ENCODE measurements at places on chromosomes 3 and 15. TPM values are rescaled to one million over a fixed set of nuclear protein-coding genes. Genes with fewer than 3 reads are reported as not detected.

DNA sequence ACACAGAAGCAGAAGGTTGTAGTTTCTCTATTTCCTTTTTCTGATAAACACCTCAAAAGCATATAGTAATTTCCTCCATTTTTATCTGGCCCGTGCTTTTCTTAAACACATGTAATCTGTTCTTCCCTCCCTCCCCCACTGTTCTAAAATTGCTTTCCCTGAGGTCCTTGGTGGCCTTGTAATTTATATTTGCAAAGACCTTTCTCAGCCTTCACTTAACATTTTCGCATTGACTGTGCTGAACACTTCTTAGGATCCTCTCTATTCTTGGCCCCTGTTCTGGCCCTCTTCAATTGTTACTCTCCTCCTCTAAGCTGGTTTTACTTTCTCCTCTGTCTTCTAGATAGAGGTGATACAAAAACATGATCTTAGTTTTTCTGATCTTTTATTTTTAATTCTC lies 28.3 kb downstream of the GAP43 start:
- no peak for DNase-seq

CSTA gene
- 62.3 TPM for total RNA-seq

GRCh38 chr3:114725966-114726365 lies 421.1 kb downstream of the ZBTB20 start:
- no peak for DNase-seq

- DNase-seq, result no peak
Observed at GRCh38 chr15:66822114-66822513, 120.1 kb downstream of the SMAD6 start.

DNA sequence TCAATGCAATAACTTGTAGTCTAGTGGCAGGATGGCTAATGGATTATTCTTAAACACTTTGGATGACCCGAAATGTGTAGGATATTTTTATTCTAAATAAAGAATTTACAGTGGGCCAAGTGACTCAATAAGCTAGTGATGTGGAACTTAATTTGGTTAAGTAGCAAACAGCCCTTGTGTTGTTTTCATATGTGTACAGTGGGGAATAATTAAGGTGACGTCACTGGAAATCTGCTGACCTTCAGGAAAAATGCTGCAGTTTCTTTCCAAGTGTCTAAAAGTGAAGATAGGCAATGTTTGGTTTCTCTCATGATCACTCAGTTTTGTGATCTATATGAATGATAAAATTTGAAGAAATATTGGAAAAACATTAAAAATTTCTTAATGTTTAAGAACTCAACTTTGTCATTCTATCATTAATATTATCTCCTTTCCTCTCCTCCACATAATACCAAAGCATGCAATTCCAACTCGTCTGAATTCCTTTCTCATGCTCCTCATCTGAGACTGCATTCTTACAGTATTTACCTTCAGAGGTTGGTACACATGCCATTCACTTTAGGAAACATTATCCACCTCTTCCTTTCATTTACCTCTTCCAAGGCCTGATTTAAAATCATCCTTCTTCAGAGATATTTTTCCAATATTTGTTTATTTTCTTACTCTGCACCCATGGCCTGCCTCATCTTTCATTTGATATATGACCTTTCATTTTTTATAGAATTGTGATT lies 414.6 kb upstream of the ARPP21 start:
- DNase-seq, result no peak

DNA sequence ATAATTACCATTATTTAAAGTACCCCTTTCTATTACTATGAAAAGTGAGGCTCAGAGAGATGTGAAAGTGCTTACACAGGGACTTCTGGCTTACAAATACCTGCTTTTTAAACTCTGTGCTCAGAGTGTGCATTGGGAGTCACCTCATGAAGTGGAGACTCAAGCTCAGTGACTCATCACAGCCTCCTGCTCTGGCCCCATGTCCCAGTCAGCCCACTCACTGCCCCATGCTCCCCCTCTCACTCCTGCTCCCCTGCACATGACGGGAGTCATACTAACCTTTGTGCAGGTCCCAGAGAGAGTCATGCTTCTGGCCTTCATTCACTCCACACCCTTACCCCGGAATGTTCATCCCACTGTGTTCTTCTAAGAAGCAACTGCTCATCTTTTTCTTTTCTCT lies 20.2 kb downstream of the CCR1 start:
- DNase-seq, result no peak

DNA sequence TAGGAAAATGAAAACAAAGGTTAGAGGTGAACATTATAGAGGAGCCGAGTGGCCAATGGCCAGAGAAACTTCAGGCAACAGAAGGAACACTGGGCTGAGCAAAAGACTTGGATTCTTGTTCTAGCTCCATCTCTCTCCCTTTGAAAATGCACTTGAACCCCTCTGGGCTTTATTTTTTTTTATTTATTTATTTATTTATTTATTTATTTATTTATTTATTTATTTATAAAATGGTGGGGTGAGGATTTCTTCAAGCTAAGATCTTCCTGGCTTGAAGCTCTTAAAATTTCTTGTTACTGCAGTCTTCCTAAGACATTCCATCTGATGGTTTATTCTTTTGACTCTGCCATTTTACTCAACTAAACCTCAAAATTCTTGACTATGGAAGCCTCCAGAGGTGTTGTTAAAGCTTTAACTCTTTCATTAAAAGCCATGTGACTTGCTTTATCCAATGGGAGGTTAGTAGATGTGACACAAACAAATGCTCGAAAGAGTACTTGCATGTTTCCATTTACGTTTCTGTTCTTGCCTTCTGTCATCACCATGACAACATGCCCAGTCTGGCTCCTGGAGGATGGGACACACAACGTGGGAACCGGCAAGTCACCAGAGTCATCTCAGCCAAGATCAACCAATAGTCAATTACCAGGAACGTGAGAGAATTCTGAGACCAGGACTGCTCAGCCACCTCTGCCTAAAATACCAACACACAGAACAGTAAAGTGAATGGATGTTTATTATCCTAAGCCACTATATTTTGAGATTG lies 325.2 kb upstream of the CTNNB1 start:
- DNase-seq, result no peak

P2RY14 gene
- total RNA-seq, result 0.68 TPM

DNA sequence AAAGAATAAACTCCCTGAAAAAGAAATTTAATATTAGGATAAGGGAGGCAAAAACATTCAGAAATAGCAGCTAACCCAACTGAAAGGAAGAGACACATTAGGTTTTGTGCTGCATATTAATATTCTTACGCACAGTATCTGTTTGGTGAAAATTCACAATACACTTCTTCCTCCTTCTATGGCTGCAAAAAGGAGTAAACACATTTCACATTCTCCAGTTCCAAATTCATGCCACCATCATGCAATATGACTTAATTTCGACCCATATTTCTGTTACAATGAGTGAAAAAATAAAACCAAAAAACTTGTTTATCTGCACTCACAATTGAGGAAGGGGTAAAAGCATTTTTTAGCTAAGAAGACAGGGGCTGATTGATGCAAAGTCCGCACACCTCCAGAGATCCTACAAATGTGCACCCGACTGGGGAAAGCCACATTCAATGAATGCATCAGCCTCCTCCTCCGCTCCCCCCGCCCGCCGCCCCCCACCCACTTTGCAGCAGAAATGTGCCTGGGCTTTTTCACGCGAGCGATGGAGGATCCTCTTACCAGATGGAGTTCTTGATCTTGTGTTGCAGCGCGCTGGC lies 1.0 kb downstream of the RFX7 start:
- no peak for DNase-seq

DNA sequence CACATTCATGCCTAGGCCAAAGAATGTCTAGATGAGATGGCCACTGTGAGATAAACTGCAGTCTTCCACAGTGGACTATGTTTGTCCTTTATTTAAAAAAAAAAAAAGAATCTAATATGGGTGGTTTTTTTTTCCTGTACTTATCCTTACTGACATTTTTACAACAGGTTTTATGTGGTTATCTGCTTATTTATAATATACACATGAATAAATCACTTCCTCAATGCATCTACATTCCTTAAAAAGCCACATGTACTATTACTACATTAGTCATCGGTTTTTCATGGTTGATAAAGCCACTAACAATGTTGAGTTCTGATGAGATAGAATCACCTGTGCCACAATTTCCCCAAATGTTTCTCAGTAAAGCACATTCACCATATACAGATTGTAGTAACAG lies 341.3 kb upstream of the THBS1 start:
- no peak for DNase-seq

GPR27 gene
- total RNA-seq, result 16.3 TPM

TMC3 gene
- total RNA-seq, result 1.4 TPM

GOLGA6L10 gene
- 4.3 TPM for total RNA-seq

DNA sequence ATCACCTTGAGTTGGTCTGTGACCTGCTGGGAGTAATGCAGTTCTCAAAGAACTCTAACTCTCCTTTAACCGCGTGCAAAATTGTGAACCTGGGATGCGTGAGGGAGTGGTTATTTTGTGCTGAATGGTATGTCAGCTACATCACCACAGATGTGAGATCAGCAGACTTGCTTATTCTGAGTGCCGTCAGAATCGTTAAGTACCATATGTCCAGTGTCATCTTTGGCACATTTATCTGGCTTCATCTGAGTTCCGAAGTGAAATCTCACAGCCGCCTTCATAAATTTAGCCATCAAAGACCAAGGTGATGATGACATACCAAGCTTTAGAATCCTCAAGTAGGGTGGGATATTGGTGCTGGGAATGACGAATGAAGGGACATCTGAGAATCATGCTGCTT lies 347.2 kb upstream of the TPRG1 start:
- DNase-seq, result no peak

GRK7 gene
- total RNA-seq, result not detected

GRCh38 chr3:196049653-196050052 lies 32.2 kb downstream of the TFRC start:
- DNase-seq, result no peak

- DNase-seq, result no peak
Observed at GRCh38 chr3:34248352-34248751, 449.9 kb downstream of the PDCD6IP start.

GRCh38 chr3:73422571-73422970 lies 202.2 kb downstream of the PDZRN3 start:
- DNase-seq, result no peak

RARB gene
- total RNA-seq, result 14.0 TPM

LRRN1 gene
- 4.7 TPM for total RNA-seq

- DNase-seq, result no peak
Observed at GRCh38 chr3:149975919-149976318, 5.2 kb upstream of the PFN2 start.

ETV5 gene
- 10.0 TPM for total RNA-seq

ST8SIA2 gene
- not detected for total RNA-seq

DNA sequence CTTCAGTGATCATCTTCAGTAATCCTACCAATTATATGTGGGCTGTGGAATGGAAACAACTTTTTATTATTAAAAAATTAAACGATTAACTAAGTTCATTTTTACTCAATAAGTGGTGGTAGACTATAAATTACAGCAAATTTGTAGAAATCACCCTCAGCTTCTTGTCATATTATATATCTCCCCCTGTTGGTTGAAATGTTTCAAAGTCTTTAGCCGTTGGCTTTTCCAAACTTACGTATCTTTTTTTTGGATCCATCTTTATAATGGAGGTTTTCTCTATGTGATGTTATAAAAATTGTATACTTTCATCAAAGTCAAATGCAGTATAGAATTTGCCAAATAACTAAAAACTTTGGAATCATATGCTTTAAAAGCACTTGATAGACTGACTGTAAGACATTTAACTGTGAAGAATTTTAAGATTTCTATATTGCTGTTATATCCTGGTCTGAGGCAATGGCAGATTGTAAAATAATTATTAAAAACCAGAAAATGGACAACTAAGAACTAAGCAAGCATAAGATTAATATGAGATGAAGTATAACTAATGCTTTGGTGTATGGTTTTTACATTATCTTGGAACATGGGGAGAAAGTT lies 44.7 kb downstream of the ATP11B start:
- DNase-seq, result no peak
